Hindlimb muscle (tissue), 1 donor: ENCODE measurements at places on chromosomes 5 and 9.

GRCh38 chr9:115717711-115718173 is 435.8 kb upstream of the PAPPA start:
- DNase-seq = no peak

GRCh38 chr9:23822261-23823169 is 3.5 kb downstream of the ELAVL2 start:
- no peak for DNase-seq

DNA sequence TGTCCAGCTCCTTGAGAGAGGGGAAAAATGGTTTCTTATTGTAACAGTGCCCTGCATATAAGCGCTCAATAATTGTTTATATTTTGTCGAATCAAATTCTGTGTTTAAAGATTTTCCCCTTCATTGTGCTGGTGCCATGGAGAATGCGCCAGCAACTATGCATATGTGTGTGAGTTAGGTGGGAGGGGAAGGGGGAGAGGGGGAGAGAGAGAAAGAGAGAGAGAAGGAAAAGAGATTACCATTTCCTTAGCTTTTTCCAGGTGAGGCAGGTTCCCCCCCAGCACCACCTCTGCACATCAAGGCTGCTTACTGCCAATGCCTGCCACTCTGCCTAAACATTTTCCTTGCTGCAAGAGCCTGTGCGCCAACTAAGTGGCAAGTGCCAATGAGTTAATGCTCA is 111.0 kb downstream of the PJA2 start:
- no peak for DNase-seq

DNA sequence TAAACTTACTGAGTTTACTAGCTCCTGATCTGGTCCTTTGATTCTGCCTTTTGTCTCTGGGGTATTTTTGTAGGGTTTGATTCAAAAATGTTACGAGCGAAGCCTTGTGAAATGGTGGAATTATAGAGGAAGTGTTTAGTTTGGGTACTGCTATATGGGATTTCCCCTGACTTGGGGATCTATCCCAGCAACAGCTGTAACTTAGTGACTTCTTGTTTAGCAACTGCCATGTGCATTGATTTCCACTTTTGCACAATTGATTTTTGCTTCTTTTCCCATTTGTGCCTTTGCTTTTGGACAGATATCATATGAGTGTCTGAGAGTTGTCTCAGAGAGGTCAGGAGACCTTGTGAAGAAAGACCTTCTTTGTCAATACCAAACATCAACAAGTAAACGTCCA is 248.5 kb upstream of the DAP start:
- DNase-seq = no peak

GRCh38 chr5:168766426-168766700 is 187.2 kb upstream of the PANK3 start:
- DNase-seq = no peak

DNA sequence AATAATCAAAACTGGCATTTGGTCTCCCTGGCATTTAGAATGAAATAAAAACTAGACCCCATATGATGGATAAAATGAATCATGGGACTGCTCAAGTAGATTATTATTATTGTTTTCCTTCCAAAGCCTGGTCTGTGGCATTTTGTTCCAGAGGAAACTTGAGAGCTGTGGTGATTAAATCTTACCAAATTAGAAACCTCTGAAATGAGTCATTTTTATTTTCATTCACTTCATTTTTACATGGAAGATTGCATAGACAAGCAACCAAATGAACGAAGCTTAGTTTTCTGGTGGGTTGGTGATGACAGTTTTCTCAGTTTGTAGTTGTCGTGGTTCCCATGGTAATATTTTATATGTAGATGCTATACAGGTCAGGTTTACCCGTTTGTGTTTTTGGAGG is 23.4 kb downstream of the PAM start:
- no peak for DNase-seq

GRCh38 chr9:130543368-130543767 is 36.0 kb upstream of the FUBP3 start:
- no peak for DNase-seq
